ENCODE measurements at places on chromosomes 6 and 20. TPM values are rescaled to one million over a fixed set of nuclear protein-coding genes. Genes with fewer than 3 reads are reported as not detected.
A peak's percentile ranks its signal among the peaks of the same experiment; 100 is the strongest.

Gene CASS4
- total RNA-seq = 18.7 TPM

Gene ADGB
- not detected for total RNA-seq

Gene ACAT2
- 57.1 TPM for total RNA-seq

DNA sequence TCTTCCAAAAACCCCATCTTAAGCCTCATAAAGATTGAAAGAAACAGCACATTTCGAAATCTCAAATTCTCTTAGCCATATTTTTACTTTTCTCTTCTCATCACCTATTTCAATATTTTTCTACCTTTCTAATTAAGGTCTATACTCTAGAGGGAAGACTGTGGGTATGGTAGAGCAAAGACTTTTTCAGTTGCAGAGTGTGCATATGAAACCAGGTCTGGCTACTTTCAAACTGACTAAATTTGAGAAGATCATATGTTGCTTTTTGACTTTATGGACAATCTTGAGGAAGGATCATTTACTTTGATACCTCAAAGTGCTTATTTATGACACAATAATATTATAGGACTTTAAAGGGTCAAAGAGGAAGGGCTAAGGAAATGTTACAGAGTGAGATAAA lies 20.7 kb downstream of the FILIP1 start:
- no peaks in the 10 kb centered on the region for H3K36me3 ChIP-seq
- no peak overlapping the region for H3K4me3 ChIP-seq
- H3K27me3 ChIP-seq = peaks cover 36% of the 10 kb centered on the region
- no peaks in the 10 kb centered on the region for H3K4me1 ChIP-seq
- H3K27ac ChIP-seq = no peak overlapping the region

DNA sequence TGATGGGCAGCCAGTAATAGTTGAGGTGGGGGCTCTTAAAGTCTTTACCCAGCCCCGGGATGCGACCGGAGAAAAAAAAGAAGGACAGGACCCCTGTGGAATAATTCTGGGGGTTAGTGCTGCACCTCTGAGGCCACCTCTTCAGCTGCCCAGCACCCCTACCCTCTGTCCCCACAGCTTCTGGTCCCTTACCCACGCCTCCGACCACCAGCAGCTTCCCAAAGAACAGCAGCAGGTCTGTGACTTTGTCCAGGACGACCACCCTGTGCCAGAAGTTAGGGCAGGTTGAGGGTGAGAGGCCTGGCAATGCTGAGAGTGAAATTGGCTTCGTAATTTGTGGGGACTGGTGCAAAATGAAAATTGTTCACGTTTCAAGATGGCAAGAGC lies 2.2 kb upstream of the NEU1 start:
- no peaks in the 10 kb centered on the region for H3K36me3 ChIP-seq
- H3K4me3 ChIP-seq = no peak overlapping the region
- H3K27ac ChIP-seq = no peak overlapping the region

- H3K36me3 ChIP-seq = peaks cover 12% of the 10 kb centered on the region
- no peak overlapping the region for H3K4me3 ChIP-seq
- H3K4me1 ChIP-seq = peaks cover 3% of the 10 kb centered on the region
- no peak for DNase-seq
- no peak overlapping the region for H3K27ac ChIP-seq
Observed at GRCh38 chr6:34851361-34851760, 36.5 kb downstream of the TAF11 start.

DNA sequence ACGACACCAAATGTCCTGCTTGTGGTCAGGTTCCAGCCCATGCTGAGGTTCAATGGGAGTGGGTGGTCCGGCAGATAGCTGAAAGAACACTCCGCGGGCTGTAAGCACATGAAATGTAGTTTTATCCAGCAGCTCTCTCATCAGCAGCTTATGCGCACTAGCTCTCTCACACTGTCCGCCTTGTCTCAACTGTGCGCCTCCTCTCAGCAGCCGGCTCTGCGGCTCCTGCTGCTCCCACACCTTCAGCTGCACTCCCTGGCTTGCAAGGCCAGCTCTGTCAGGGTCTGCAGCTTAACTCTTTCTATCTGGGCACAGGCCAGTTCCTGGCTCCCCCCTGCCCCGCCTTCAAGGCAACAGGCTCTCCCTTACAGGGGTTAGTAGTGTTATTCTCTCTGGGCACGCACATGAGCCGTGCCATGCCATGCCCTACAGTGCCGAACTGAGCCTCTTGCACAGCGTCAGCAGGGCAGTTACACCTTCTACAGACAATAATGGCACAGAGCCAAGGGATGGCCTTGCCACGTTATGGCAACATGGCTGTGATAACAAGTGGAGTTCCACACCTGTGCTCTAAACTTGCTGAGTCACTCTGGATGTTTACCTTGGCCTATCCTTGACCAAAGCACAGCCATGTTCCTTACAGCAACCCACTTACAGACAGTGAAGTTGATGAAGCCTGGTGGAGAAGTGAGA lies 84.0 kb upstream of the LRFN2 start:
- no peaks in the 10 kb centered on the region for H3K4me1 ChIP-seq
- no peak overlapping the region for H3K4me3 ChIP-seq

Gene RUNX2
- 5.1 TPM for total RNA-seq

- H3K4me3 ChIP-seq = no peak overlapping the region
- peaks cover 13% of the 10 kb centered on the region for H3K36me3 ChIP-seq
- no peaks in the 10 kb centered on the region for H3K27me3 ChIP-seq
- DNase-seq = no peak
Observed at GRCh38 chr6:37020381-37020780, 14.9 kb downstream of the FGD2 start.

Gene TSBP1
- total RNA-seq = not detected

- peaks cover 3% of the 10 kb centered on the region for H3K4me1 ChIP-seq
- H3K27ac ChIP-seq = no peak overlapping the region
- H3K4me3 ChIP-seq = no peak overlapping the region
- H3K36me3 ChIP-seq = peaks cover 7% of the 10 kb centered on the region
- DNase-seq = no peak
Observed at GRCh38 chr6:149455031-149455732, 29.6 kb downstream of the ZC3H12D start.

- no peaks in the 10 kb centered on the region for H3K27me3 ChIP-seq
- H3K27ac ChIP-seq = no peak overlapping the region
- no peaks in the 10 kb centered on the region for H3K4me1 ChIP-seq
- DNase-seq = no peak
- H3K4me3 ChIP-seq = no peak overlapping the region
Observed at GRCh38 chr6:22575190-22575589, 5.8 kb downstream of the HDGFL1 start.

DNA sequence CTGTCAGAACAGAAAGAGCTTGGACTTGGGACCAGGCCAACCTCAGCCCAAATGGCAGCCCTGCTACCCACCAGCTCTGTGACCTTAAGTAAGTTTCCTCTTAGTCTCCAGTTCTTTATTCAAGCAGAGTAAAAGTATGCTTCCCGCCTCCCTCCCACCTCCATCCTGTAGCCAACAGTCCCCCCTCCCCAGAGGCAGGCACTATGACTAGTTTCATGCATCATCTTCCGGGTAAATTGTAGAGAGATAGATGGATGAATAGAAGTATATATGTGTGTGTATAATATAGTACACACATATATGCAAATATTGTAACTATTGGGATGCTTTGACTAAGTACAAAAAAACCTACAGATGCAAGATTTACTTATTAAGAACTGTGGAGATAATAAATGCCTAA lies 39.5 kb upstream of the B4GALT5 start:
- no peaks in the 10 kb centered on the region for H3K36me3 ChIP-seq
- peaks cover 45% of the 10 kb centered on the region for H3K27me3 ChIP-seq
- no peak overlapping the region for H3K27ac ChIP-seq
- DNase-seq = no peak
- peaks cover 12% of the 10 kb centered on the region for H3K4me1 ChIP-seq

Gene TGM3
- total RNA-seq = not detected

Gene NFATC2
- total RNA-seq = 58.9 TPM

- no peak for DNase-seq
- no peaks in the 10 kb centered on the region for H3K36me3 ChIP-seq
- H3K4me1 ChIP-seq = no peaks in the 10 kb centered on the region
- H3K27ac ChIP-seq = no peak overlapping the region
- peaks cover 27% of the 10 kb centered on the region for H3K27me3 ChIP-seq
- H3K4me3 ChIP-seq = no peak overlapping the region
Observed at GRCh38 chr20:58783511-58784011, 67.1 kb downstream of the GNAS-AS1 start.

Gene POPDC3
- not detected for total RNA-seq

- H3K4me3 ChIP-seq = no peak overlapping the region
- H3K36me3 ChIP-seq = no peaks in the 10 kb centered on the region
- no peak for DNase-seq
- H3K27ac ChIP-seq = no peak overlapping the region
Observed at GRCh38 chr6:39426073-39426456, 103.6 kb upstream of the KCNK16 start.

DNA sequence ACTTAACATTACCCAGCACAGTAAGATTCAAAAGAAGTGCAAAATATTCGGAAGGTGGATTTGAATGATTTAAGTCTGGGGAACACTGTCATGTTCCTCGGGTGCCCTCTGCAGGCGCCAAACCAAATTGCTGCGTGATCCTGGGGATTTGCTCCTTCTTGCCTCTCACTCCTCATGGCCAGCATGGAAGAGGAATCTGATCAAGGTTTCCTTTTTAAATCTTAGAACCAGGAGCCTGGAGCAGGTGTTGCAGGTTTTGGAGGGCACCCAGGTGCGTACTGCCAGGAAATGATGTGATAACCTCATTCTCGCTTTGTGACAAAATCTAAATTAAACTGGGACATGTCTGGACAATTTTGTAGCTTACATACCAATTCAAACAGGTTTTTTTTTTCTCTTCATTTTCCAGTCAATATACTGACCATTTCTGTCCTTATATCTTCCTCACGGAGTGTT lies 8.1 kb upstream of the PFDN4 start:
- H3K4me3 ChIP-seq = no peak overlapping the region
- H3K27ac ChIP-seq = no peak overlapping the region
- H3K4me1 ChIP-seq = peaks cover 3% of the 10 kb centered on the region
- peak; percentile 78 for DNase-seq
- peaks cover 2% of the 10 kb centered on the region for H3K27me3 ChIP-seq

GRCh38 chr6:125001684-125002405 lies 39.6 kb downstream of the RNF217 start:
- no peaks in the 10 kb centered on the region for H3K36me3 ChIP-seq
- H3K27ac ChIP-seq = no peak overlapping the region
- no peak for DNase-seq
- no peaks in the 10 kb centered on the region for H3K4me1 ChIP-seq

Gene ENPP5
- 2.0 TPM for total RNA-seq

Gene ZNF343
- total RNA-seq = 10.4 TPM

Gene RIMS4
- total RNA-seq = not detected

- H3K4me3 ChIP-seq = no peak overlapping the region
- H3K4me1 ChIP-seq = no peaks in the 10 kb centered on the region
- no peak overlapping the region for H3K27ac ChIP-seq
- peaks cover 4% of the 10 kb centered on the region for H3K27me3 ChIP-seq
Observed at GRCh38 chr20:48163505-48163904, 378.2 kb upstream of the SULF2 start.

DNA sequence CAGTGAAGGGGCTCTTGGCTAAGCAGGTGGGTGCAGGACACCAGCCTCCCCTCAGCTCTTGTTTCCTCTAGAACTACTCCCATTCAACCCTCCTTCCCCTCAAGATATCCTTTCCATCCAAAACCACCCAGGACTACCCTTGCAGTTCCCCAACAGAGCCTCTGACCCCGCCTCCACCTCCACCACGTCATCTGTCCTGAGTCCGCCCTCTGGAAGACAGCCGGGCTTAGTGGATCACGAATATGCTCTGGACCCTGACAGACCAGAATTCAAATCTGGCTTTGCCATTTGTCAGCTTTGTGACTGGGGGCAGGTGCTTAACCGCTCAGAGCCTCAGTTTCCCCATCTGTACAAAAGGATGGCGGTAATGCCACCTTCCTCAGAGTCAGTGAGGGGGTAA lies 31.4 kb downstream of the TFEB start:
- H3K27ac ChIP-seq = peak overlapping the region; percentile 34
- no peak for DNase-seq

DNA sequence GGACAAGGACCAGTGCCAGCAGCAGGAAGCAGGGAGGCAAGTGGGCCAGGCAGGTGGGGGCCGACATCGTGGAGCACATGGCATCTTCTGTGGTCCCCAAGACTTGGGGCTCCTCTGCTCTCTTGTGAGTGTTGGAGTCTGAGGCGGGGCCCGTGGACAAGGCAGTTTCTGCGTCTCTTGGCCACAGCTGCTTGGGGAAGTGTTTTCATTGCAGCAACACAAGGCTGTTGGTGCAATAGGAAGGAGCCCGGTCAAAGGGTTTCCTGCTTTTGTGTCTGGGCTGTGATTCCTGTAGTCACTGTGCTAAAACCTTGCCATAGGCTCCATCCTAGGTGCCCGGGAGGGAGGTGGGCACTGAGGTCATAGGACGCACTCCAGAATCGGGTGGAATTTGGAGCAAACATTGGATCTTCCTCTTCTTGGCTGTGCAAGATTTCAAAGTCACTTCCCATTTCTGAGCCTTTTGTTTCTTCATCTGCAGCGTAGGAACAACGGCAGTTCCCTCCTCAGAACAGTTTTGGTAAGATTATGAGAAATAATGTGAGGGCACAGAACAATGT lies at the start of gene SIRPB2:
SIRPB2 (minus strand) TSS at position 140 of the 560 bp plus-strand sequence; CDS start at position 79, 61 bp downstream.
- H3K4me1 ChIP-seq = peaks cover 16% of the 10 kb centered on the region
- H3K36me3 ChIP-seq = no peaks in the 10 kb centered on the region
- DNase-seq = no peak
- no peak within 1 kb of the TSS for H3K27ac ChIP-seq
- H3K27me3 ChIP-seq = peaks cover 52% of the 10 kb centered on the region

Gene TOMM34
- total RNA-seq = 15.4 TPM

- no peak for DNase-seq
- H3K36me3 ChIP-seq = peaks cover 32% of the 10 kb centered on the region
- H3K4me3 ChIP-seq = no peak overlapping the region
- no peak overlapping the region for H3K27ac ChIP-seq
- no peaks in the 10 kb centered on the region for H3K27me3 ChIP-seq
- peaks cover 10% of the 10 kb centered on the region for H3K4me1 ChIP-seq
Observed at GRCh38 chr6:111667931-111668330, 62.3 kb upstream of the TRAF3IP2 start.

DNA sequence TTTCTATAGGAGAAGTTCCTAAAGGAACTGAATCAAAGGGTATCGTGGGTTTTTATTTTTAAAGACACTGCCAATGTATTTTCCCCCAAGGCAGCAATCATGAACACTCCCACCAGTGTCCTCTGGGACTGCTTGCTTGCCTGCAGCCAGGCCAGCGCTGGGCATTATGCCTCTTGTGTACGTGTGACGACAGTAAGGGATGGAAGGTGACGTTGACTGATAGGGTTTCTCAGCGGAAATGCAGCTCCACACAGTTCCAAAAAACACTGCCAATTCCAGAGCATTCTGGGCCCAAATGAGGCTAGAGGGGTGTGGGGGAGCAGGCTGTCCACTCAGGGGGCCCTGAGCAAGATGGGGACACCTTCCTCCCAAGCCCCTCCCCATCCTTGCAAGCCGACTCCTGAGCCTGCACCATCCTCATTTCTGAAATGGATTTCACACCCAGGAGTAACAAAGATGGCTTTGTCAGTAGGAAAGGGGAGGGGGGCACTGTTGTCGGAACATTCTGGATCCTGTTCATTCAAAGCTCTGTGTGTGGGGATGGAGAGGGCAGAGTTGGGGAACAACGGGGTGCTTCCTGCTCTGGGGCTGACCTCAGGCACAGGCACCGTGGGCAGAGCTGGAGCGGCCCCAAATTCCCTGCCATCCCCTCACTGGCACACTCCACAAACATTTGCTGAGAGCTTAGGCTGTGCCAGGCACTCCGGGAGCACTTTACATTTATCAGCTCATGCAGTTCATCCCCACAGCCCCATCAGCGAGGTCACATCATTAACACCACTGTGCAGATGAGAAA lies 20.0 kb downstream of the PREX1 start:
- H3K36me3 ChIP-seq = peaks cover 64% of the 10 kb centered on the region
- H3K27me3 ChIP-seq = no peaks in the 10 kb centered on the region
- peak overlapping the region; percentile 1 for H3K27ac ChIP-seq
- H3K4me3 ChIP-seq = no peak overlapping the region
- DNase-seq = no peak

Measured in activated naive CD8-positive, alpha-beta T cell treated with anti-CD3 and anti-CD28 coated beads, Interleukin-2, amount 10 ng/mL, durations not matched to agents 7 days and 5 days (primary cell).